ENCODE measurements at places on chromosomes 4 and X. TPM values are rescaled to one million over a fixed set of nuclear protein-coding genes. Genes with fewer than 3 reads are reported as not detected.

The CTAG1B gene
- polyA plus RNA-seq, result not detected

The SPARCL1 gene
- 87.3 TPM for polyA plus RNA-seq

DNA sequence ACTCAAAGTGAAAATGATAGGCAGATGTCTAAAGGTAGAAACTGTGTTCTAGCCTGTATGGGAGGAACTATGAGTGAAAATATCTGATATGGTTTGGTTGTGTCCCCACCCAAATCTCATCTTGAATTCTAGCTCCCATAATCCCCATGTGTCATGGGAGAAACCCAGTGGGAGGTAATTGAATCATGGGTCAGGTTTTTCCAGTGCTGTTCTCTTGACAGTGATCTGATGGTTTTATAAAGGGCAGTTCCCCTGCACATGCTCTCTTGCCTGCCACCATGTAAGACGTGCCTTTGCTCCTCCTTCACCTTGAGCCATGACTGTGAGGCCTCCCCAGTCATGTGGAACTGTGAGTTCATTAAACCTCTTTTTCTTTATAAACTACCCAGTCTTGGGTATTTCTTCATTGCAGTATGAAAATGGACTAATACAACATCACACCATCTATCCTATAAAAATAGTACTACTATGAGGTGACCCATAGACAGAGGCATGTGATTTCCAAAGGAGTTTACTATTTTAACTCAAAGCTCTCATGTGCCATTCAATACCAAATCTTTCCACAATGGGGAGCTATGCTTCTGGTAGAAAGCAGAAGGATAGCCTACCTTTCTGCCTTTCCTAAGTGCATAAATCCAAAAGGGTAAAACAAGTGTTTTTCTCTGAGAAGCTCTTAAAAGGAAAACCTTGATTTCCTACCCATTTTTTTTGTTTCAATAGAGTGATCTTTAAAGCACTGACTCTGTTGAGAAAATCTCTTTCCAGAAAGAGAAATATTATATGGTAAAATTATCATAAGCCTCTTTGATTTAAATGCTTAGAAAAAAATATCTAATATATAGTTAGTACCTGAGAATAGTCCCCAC lies 38.8 kb downstream of the SEC31A start:
- no peak overlapping the region for H3K4me3 ChIP-seq
- no peak for DNase-seq
- no peaks in the 10 kb centered on the region for H3K36me3 ChIP-seq
- H3K27me3 ChIP-seq, result no peaks in the 10 kb centered on the region
- no peaks in the 10 kb centered on the region for H3K4me1 ChIP-seq

- H3K36me3 ChIP-seq, result no peaks in the 10 kb centered on the region
- H3K4me3 ChIP-seq, result no peak overlapping the region
- no peaks in the 10 kb centered on the region for H3K4me1 ChIP-seq
- H3K27ac ChIP-seq, result no peak overlapping the region
- peaks cover 17% of the 10 kb centered on the region for H3K27me3 ChIP-seq
- DNase-seq, result no peak
Measured at GRCh38 chr4:3878678-3879077, 112.5 kb downstream of the ADRA2C start.

DNA sequence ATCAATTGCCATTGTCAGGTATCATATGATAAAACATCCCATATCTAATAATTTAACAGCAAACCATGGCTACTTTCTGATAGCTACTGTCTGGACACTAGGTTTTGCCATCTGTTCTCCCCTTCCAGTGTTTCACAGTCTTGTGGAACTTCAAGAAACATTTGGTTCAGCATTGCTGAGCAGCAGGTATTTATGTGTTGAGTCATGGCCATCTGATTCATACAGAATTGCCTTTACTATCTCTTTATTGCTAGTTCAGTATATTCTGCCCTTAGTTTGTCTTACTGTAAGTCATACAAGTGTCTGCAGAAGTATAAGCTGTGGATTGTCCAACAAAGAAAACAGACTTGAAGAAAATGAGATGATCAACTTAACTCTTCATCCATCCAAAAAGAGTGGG lies 7.0 kb downstream of the NPY5R start:
- no peaks in the 10 kb centered on the region for H3K27me3 ChIP-seq
- no peaks in the 10 kb centered on the region for H3K4me1 ChIP-seq
- no peak for DNase-seq
- no peak overlapping the region for H3K27ac ChIP-seq
- no peak overlapping the region for H3K4me3 ChIP-seq

DNA sequence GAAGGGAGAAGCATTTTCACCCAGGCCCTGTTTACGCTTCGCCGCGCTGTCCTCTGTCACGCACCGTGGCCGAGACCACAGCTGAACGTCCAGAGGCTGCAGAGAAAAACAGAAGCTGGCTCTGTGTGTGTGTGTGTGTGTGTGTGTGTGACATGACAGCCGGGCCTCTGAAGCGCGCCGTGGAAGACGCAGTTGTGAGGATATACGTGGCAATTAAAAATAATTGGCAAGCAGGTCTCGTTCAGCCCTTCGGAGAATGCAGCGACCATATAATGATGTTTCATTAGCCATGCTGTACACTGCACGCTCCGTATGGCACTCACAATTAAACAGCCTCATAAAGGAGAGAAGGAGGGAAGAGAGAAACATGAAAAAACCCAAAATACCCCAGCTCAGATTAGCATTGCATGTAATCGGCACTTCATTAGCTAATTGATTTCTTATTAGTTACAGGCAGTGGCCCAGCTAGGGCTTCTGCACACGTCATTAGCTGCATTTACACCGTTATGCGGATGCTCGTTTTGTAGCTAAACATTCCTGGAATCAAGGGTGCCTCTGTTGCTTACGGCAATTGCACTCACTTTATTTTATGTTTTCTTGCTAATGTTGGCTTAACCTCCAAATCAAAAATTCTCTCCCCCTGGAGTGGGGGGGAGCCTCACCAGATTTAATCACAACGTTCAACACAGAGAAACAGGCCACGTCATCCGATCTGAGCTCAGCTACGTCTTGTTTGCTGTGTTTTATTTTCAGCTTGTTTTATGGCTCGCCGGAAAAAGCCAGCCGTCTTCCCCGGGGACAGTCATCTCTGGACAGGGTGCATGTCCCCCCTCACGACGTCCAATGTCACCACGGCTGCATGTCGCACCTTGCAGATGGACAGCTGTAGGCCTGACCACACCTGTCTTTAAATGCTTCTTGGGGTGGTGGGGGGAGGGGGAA lies 74.6 kb upstream of the SHOX start:
- DNase-seq, result no peak
- no peaks in the 10 kb centered on the region for H3K27me3 ChIP-seq
- no peak overlapping the region for H3K27ac ChIP-seq
- no peaks in the 10 kb centered on the region for H3K36me3 ChIP-seq

DNA sequence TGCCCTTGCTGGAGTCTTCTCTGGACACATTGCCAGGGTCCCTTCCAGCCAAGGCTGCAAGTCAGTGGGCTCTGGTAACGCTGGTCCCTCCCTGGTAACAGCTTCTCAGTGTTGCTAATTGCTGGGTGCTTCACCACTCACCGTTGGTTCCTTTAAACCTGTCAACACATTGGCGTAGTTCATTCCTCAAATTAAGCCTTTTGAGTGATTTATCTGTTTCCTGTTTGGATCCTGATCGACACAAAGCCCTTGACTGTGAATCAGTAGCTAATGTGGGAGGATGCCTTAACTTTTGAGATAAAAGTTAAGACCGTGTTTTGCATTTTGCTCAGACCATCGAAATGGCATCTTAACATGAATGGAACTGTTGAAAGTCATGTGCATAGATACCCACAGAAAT lies 125.9 kb downstream of the AMELX start:
- no peak overlapping the region for H3K27ac ChIP-seq
- H3K4me3 ChIP-seq, result no peak overlapping the region
- DNase-seq, result no peak
- no peaks in the 10 kb centered on the region for H3K4me1 ChIP-seq
- H3K36me3 ChIP-seq, result no peaks in the 10 kb centered on the region
- no peaks in the 10 kb centered on the region for H3K27me3 ChIP-seq

DNA sequence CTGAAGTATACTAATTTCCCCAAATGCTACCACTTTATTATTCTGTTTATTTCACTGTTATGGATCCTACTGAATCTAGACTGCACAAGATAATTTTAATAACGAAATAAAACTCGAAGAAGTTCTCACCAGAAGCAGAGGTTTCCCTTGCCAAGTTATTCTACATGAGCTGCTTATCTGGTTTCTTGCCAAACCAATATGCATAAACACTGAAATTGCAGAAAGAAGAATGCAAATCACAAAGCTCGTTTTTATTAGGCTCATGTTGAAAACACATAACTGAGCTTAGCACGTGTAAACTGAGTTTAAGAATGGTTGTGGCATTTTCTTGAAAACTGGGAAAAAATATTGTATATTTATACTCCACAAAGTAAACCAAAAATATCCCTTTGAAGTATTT lies 35.9 kb downstream of the GRID2 start:
- no peaks in the 10 kb centered on the region for H3K4me1 ChIP-seq
- H3K27ac ChIP-seq, result no peak overlapping the region
- no peaks in the 10 kb centered on the region for H3K36me3 ChIP-seq
- H3K27me3 ChIP-seq, result no peaks in the 10 kb centered on the region
- DNase-seq, result no peak

DNA sequence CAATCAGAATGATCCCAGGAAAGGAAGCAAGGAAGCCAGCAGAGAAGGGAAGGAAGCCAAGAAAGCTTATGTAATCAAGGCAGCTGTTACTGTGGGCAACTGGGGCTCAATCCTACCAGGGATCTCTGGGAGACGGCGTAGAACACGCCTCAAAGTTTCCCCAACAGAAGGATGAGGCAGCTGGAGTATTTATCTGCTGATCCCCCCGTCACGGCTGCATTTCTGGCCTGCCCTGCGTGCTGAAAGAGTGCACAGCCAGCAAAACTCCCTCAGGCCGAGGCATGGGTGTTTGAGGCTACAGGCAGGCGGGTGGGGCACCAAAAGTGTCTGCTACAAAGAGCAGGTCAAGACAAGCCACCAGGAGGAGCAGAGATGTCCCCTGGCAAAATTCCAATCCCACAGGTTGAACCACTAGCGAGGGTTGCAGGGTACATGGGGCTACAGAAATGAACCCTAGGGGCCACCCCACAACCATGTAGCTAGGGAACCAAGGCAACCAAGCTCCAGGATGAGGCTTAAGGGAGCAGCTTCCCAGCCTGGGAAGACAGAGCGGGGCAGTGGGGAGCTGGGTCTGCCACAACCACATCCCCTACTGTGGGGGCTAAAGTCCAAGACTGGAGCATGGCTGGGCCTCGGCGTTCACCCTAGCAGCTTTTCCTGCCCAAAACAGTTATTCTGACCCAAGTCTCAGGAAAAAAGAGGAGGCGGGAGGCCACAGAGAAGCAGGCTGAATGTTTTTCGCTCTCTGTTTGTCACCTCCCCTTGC lies 113.4 kb downstream of the BCOR start:
- no peak overlapping the region for H3K27ac ChIP-seq
- H3K27me3 ChIP-seq, result no peaks in the 10 kb centered on the region
- no peaks in the 10 kb centered on the region for H3K36me3 ChIP-seq
- H3K4me3 ChIP-seq, result no peak overlapping the region
- DNase-seq, result peak; percentile 24
- no peaks in the 10 kb centered on the region for H3K4me1 ChIP-seq

DNA sequence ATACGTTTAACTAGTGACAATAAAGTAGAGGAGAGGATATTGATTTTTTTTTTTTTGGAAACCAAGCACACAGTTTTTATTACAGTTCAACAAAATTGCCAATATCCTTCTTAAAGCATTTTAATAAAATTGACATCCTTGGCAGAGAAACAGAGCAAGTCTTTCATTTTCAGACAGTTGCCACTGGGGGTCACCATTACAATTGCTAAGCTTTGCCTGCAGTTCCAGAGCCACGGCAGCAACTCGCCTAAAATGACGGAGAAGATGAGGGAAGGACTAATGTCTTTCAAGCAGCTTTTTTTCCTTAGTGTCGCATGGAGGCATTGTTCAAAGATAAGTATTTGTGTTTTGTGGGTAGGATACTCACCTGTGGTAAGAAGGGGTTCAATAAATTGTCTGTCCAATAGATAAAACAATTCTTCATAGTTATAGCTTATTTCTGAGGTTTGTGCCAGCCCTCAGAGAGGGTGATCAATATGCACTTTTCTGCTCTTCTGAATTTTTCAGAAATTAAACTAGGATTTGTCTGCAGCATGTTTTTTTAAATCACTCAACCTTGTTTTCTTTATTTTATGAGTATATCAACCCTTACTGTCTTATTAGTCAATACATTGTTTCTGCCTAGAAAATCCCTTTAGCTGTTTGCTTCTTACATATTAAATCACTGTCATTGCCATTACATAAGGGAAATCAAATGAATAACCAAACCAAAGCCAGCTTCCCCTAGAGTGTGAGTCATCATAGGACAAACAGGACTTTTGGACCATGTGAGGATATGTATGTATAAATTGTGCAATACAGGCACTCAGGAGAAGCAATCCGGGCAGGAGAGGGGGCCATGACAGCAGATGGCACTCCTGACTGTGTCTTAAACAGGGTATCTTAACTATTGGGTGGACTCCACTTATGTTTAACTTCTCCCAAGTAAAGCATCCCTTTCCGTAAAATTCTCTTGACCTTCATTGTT lies 508.1 kb upstream of the ARX start:
- no peaks in the 10 kb centered on the region for H3K4me1 ChIP-seq
- H3K4me3 ChIP-seq, result no peak overlapping the region
- DNase-seq, result peak; percentile 38
- no peak overlapping the region for H3K27ac ChIP-seq
- peaks cover 5% of the 10 kb centered on the region for H3K27me3 ChIP-seq

DNA sequence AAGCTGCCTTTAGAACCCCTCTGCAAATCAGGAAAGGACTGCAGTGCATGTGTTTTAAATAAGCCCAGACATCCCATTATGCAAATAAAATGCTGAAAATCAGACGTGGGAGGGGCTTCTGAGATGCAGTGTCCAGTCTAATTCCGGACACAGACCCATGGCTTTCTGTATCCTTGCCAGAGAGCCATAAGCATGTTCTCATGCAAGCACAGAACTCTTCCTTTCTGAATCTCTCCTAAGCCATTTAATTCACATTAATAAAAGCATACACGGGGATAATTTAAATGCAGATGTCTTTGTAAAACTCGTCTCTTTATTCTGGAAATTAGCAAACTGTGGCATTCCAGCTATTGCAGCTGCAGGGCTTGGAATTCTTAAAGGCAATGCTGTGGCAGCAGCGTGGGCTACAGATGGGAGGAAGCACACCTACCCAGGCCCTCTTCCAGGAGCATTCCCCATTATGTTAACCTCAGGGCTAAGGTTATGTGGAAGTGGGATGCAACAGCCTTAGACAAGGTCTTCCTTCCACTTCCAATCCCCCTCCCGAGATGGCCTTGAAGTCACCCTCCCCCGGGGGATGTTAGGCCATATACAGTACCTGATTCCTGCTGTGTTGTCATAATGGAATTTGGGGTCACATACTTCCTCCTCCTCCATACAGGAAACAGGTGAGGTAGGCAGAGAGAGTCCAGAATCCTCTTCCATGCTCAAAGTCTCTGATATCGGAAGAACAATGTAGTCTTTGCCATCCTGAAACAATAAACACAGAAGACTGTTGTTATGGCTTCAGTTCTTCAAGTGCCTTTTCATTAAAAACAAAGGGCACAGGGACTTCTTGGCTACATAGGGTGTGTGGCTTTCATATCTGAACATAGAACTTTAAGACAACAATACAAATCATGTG lies 38.1 kb downstream of the KDR start:
- no peak for DNase-seq
- no peaks in the 10 kb centered on the region for H3K36me3 ChIP-seq
- H3K4me1 ChIP-seq, result no peaks in the 10 kb centered on the region
- no peak overlapping the region for H3K27ac ChIP-seq

- H3K4me1 ChIP-seq, result no peaks in the 10 kb centered on the region
- no peaks in the 10 kb centered on the region for H3K36me3 ChIP-seq
- H3K27me3 ChIP-seq, result no peaks in the 10 kb centered on the region
Measured at GRCh38 chrX:360496-361150, 26.1 kb downstream of the PPP2R3B start.

GRCh38 chrX:7927259-7928167 lies at the start of gene PNPLA4:
TSS of gene PNPLA4 (minus strand) at chrX:7927413. CDS start at chrX:7926119, 1,294 bp downstream.
- H3K36me3 ChIP-seq, result no peaks in the 10 kb centered on the region
- peaks cover 15% of the 10 kb centered on the region for H3K4me1 ChIP-seq
- peak within 1 kb of the TSS; percentile 40 for H3K4me3 ChIP-seq

Measured in adrenal gland (tissue), 19 donors.